ENCODE measurements at places on chromosomes 1 and 21.

- DNase-seq: no peak
These were observed 48.4 kb downstream of the ZBTB40 start for GRCh38 chr1:22500058-22500457.

- no peak for DNase-seq
These were observed 15.9 kb downstream of the SDC3 start for GRCh38 chr1:30892671-30893073.

GRCh38 chr1:23645338-23645737 is 46.3 kb upstream of the RPL11 start:
- no peak for DNase-seq

- no peak for DNase-seq
These were observed 73.0 kb downstream of the DHRS3 start for GRCh38 chr1:12544992-12545391.

DNA sequence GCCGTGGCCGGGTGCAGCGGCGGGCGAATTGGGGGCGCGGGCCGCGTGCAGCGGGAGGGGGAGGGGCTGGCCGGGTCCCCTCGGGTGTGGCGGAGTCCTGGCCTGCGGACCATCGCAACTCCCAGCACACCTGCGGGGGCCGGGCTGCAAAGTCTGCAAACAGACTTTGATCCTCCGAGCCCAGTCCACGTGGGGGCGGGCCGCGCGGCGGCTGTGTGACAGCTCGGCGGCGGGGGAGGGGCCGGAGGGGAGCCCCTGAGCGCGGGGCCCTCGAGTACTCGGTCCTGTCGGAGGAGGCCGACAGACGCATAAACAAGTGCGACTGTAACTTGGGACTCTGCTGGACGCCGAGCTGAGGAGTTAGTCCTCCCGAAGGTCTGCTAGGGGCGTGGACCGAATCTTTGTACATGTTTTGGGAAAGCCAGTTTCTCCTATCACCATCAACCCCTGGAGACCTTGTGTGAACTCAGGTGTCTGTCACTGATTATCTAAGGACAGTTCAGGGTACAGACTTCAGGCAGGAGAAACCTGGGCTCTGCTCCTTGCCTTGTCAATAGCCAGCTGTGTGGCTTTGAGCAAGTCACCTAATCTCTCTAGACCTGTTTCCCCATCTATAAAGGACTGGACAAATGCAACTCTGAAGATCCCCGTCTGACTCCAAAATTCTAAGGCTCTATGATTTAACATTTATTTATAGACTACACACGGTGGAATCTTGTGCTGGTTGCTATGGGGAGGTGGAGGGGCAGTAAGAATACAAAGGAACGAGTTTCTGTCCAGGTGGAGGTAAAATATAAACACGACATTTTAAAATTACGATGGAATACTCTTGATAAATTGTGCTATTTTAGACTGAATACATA is 710 bp upstream of the SLC30A1 start:
- DNase-seq: no peak

DNA sequence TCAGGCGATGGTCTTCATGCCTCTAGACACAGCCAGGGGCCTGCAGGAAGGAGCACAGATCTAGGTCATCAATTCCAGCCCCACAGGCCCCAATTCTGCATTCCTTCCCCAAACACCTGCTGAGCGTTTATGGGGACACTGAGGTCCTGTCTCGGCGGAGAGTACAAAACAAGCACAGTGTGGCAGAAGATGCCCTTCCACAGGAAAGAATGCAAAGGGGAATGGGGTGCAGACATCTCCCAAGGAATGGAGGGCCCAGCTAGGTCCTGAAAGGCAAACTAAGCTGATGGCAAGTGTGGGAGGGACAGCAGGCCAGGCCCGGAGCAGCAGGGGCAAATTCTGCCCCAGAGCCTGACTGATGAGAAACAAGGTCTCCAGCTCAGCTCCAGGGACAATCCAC is 3.5 kb upstream of the S100A8 start:
- DNase-seq: no peak

GRCh38 chr1:94553323-94553730 is 11.8 kb upstream of the F3 start:
- no peak for DNase-seq

DNA sequence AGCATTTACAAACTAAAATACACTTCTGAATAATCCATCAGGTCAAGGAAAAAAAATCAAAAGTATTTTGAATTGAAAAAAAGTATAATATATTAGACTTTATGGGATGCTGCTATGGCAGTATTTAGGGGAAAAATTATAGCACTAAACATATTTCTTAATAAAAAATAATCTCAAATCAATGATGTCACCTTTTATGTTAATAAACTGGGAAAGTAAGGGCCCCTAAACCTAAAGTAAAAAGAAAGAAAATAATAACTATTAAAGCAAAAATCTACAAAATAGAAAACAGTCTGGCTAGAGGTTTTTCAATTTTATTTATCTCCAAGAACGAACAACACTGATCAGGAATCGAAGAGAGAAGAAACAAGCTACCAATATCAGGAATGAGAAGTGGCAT is 160.8 kb upstream of the PLXNA2 start:
- DNase-seq: no peak

DNA sequence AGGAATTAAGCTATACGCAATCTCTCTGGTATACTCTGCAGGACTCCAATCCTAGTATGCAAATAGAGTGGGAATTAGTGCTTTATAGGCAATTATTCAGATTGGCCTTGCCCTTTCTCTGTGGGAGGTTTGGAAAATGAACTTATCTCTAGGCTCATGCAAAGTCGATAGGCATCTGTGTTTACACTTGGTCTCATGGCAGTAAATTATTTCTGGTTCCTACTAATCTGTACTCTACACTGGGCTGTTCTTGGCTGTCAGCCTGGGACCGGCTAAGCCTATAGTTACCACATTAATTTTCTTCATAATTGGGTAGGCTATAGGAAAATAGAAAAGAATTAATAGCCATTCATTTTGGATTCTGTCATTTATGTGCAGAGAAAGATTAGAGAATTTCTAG is 544.6 kb downstream of the AMY1C start:
- no peak for DNase-seq

GRCh38 chr1:17061486-17061885 is 7.7 kb upstream of the SDHB start:
- DNase-seq: no peak

DNA sequence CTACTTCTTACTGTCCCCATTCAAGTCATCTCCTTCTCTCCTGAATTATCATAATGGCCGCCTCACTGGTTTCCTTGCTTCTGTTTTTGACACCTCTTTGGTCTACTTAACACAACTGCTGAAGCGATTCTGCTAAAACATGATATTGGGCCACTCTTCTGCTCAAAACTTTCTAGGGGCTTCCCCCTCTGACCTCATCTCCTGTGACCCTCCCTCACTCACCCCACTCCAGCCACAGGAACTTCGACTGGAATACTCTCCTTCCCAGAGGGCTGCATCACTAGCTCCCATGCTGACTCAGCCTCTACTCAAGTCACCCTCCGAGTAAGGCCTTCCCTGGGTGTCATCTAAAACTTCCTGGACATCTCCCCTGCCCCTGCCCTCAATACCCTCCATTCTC is 35.7 kb downstream of the NRIP1 start:
- DNase-seq: no peak

DNA sequence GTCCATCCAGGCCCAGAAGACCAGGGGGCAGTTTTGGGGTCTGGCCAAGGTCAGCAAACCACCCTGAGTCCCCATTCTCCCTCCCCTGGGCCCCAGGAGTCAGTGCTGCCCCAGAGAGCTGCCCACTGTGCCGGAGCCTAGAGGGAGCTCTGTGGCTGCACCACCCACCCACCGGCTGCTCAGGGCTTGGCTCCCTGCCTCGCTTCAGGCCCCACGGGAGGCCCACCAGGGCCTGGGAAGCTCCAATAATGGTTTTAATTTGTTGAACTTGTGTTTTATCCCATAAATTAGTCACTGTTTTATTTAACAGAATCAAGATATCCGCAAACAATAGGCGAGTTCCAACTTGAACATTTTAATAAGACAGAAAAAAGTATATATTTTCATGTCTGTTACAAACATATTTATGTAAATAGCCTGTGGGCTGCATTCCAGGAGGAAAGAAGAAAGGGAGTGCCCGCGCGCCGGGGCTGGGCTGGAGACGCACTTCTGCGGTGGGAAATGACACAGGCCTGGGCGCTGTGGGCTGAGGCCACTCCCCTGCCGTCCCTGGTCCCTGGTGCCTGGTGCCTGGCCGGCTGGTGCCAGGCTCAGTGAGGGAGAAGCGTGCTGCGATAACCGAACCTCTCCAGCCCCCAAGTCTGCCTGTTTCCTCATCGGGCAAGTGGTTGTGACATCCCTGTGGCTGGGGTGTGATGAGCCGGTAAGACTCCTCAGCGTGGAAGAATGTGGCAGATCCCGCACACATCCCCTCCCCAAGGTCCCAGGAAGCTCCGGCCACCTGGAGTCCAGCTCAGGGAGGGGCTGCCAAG is 160.5 kb downstream of the PEX14 start:
- DNase-seq: no peak

- no peak for DNase-seq
These were observed 513 bp upstream of the HHAT start for GRCh38 chr1:210328032-210328745.

- DNase-seq: no peak
These were observed 33.3 kb downstream of the PTPRC start for GRCh38 chr1:198672124-198672523.

DNA sequence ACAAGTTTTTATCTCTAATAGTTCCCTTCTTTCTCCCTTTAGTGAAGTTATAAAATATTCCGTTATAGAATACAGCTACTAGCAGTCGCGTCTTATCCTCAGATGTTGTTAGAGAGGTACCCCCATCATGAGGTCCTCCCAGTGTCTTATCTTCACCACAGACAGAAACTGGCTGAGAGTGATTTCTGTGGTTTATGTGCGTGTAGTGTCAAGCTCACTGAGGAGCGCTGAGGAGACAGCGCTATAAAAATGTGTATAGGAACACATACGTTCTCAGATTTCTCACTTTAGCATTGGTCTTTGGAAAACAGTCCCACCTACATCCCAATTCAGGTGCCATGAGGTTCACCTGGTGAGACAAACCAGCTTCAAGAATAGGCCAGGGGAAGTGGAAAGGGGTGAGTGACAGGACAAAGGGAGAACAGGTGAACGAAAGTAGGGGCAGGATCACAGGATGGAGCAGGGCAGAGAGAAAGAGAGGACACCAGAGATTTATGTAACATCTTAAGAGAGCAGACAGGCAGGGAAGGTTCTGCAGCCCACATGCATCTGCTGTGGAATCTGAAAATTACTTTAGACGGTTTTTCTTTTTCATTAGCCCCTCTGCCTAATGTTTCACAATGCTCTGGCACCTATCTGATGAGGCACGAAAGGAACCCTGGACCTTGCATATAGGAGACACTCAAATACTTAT is 2.7 kb upstream of the PLEKHO1 start:
- DNase-seq: no peak

DNA sequence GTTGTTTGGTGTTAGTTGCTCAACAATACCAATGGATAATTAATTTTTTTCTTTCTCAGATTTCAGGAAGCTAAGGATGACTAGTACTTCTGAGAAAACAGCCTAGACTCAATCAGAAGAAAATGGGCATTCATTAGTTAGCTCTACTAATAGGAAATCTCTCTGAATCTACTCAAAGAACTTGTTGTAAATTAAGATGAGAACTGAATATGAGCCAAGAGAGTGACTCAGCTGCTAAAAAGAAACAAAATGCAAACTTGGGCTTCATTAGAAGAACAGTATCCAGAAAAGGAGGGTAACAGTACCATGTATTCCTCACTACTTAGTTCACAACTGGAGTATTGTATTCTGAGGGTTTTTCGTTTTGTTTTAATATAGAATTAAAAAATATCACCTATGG is 12.5 kb downstream of the FOXJ3 start:
- no peak for DNase-seq

DNA sequence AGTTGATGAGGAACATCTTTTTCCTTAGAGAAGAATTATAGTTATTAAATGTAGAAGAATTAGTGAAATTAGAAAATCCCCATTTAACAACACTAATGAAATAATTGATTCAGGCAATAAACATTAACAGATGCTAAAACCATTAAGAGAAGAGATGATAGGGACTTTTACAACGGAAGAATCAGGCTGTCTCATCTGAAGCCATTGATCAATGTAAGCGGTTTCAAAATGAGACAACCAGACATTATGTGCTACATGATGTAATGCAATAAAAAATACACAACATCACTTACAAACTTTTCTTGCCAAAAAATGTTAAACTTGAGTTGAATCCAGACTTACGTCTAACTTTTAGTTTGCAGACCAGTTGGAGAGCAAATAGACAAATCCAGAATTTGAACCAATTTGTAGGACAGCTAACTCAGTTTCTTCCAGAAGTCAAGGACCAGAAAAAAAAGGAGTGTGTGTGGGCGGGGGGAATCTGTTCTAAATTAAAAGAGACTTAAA is 165.4 kb upstream of the DPT start:
- no peak for DNase-seq

DNA sequence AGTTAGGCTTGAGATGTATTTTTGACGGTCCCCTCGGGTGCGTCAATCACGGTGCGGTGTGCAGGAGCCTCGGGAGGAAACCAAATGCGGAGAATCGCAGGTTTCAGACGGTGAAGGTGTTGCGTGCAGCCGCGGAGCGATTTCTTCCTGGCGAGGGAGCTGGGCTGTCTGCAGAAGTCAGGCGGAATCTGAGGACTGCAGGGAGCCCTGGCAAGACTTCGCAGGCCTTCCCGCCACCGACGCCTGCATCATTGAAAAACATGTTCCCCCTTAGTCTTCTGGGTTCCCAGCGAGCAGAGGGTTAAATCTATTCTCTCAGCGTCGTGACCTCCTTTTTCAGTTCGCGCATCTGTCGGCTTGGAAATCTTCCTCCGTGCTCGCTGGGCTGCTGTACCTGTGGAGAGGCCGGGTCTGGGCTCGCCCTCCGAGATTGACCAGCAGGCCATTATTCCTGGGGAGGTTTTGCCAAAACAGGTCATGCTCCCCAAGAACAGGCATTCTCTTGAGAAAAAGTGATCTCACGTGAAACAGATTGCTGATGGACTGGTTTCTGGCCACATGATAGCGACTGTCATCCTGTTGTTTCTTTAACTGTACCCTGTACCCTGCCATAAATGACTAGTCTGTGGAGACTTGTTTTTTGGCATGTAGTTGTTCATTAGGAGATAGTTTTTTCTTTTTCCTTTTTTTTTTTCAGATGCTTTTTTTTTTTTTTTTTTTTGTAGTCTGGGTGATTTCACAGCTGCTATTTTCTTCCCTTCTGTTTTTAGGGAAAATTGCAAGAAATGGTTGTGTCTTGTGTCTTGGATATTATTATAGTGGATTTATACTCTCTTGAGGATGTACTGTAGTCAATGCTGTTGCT is 894 bp downstream of the EPB41 start:
- DNase-seq: peak; percentile 23

GRCh38 chr1:199690496-199690895 is 337.0 kb upstream of the NR5A2 start:
- no peak for DNase-seq
